ENCODE measurements at places on chromosomes 6 and 20.

- DNase-seq = no peak
These were observed 17.4 kb downstream of the SHLD1 start for GRCh38 chr20:5767493-5768098.

- no peak for DNase-seq
These were observed 219.8 kb upstream of the AGPAT4 start for GRCh38 chr6:161493576-161494118.

DNA sequence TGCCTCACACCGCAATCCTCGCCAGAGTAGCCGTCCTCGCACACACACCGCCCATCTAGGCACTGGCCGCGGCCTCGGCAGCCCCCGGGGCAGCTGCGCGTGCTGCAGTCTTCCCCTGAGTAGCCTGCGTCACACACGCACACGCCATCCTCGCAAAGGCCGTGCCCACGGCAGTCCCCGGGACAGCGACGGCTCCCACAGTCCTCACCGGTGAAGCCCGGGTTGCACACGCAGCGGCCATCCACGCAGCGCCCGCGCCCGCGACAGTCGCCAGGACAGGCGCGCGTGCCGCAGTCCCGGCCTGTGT lies 13.1 kb downstream of the TNXB start:
- DNase-seq = no peak

DNA sequence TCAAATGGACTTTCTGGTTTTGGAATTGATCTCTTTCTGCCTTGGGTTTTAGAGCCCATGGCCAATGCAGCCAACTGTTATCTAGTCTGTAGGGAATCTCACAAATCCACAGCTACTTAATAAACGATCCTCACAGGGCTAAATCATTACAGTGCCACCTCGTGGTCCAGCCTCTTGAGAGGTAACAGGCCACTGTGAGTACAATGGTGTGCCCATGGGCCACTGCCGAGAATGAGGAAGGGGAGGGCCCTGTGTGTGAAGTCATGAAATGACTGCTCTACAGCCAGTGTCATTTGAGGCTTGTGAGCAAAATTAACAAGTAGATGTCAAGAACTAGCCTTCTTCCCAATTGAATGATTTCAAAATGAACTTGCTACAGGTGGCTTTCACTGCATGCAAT lies 54.3 kb upstream of the GMPR start:
- no peak for DNase-seq

- no peak for DNase-seq
These were observed 28.4 kb upstream of the RSPO3 start for GRCh38 chr6:127090051-127090450.

DNA sequence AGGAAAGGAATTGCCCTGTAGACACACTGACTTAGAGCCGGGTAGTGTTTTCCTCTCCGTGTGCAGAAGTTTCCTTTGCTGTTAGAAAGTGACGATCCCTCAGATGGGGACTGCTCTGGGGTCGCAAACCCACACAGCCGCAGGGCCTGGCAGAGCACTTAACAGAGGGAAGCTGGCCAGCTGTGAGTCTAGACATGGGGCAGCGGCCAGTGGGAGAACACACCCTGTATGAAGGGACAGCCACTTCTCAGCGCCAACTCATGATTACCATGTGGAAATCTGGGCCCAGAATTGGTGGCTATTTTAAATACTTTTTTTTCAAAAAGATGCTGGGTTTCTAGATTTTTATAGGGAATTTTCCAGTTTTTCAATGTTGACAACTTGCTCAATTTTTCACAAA lies 39.4 kb downstream of the SLC9A8 start:
- no peak for DNase-seq

DNA sequence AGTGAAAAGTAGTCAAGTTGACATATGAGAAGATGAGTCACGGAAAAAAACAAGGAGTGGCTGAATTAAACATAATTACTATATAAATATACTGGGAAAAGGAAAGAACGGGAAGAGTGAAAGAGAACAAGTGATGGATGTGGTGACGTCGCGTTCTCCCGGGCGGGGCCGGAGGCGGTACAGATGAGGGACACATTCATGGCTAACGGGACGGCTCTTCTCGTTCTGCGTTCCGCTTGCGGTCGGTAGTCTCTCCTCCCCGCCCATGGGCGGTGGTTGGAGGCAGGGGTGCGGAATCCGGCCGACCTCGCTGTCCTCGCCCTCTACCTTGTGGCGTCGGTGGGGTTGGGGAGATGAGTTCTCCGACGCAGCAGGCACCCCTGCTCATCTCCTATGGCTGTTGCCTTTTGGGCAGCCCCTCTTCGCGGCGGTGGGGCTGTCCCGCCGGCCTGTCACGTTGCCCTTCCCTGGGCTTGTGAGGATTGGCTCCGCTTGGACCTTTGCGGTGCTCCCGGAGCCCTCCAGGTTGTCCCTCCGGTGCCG lies 22.5 kb downstream of the HLA-G start:
- no peak for DNase-seq

DNA sequence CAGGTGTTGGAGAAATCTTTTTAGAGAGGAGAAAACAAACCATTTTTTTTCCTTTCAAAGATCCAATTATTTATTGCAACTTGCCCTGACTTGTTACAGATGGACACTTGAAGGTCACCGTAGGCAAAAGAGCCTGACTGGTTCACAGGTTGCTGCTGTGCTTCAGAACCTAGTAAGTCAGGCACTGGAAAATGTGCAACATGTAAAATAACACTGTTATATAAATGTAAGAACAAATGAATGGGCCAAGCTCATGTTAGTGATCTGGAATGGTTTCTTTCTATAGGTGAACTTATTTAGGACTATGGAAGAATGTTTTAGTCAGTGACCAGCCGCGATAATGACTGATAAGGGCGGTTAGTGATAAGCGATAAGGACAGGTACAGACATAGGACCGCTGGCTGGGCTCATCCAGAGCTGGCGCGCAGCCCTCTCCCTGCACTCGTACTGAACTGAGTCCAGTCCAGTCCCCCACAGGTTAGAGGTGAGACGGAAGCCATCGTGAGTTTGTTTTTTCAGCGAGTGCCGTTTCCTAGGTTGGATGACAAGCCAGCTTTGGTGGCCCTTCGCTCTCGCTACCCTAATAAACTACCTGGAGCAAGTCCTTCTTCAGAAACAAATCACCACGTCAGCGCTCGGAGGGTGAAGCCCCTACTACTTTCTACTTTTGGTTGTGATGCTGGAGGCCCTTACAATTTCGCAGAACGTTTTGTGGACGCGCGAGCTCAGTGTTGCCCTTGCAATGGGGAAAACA lies 94.4 kb upstream of the PRDM1 start:
- no peak for DNase-seq

GRCh38 chr6:33451606-33452005 lies 2.8 kb upstream of the ZBTB9 start:
- no peak for DNase-seq

DNA sequence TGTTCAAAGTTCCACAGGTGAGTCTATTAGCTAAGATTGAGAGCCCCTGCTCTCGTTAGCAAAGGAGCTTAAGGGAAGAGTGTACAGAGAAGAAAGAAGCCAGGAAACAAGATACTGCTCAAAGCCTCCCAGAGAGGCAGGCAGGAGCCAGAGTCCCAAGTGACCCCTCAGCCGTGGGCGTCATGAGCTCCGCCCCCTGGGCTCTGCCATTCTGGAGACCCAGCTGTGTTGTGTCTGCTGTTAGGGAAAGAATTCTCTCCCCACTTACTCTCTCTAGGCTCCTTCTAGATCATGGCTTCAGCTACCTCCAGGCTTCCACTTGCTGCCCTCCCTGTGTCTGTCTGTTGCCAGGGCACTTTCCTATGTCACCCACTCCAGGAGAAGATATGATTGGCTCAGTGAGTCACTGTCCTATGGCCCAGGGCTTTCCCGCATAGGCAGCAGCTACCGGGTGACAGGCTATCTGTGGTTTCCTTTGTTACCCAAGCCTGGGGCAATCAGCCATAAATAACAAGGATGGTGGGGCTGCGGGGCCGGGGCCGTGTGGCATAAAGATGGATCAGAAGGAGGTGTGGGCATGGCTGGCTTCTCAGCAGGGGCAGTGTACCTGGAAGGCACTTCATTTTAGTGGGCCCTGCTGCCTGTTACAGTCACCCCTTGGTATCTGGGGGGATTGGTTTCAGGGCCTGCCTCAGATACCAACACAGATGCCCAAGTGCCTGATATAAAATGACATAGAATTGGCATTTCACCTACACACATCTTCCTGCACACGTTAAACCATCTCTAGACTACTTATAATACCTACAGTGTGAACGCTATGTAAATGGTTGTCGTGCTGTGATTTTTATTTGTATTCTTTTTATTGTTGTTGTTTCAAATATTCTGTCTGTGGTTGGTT lies 118.9 kb downstream of the ARMC2 start:
- DNase-seq = no peak

- DNase-seq = no peak
These were observed 10.5 kb downstream of the SNX3 start for GRCh38 chr6:108250240-108250866.

- no peak for DNase-seq
These were observed 150.0 kb upstream of the RIPOR2 start for GRCh38 chr6:25085756-25086155.

DNA sequence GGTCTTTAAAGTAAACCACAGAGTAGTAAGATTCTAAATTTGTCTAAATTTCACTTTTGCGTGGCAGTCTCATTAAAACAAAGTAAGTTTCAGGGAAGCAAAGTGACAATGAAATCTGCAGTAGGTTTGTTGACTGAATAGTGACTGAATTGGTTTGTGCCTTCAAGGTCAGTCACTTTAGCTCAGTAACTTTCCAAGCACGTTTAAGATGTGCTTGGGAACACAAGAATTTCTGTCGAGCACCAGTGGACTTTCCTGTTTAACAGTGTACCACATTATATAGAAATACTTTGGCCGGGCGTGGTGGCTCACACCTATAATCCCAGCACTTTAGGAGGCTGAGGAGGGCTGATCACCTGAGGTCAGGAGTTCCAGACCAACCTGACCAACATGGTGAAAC lies 1.7 kb upstream of the CD24 start:
- no peak for DNase-seq

- no peak for DNase-seq
These were observed 6.9 kb upstream of the CD40 start for GRCh38 chr20:46111028-46111835.

DNA sequence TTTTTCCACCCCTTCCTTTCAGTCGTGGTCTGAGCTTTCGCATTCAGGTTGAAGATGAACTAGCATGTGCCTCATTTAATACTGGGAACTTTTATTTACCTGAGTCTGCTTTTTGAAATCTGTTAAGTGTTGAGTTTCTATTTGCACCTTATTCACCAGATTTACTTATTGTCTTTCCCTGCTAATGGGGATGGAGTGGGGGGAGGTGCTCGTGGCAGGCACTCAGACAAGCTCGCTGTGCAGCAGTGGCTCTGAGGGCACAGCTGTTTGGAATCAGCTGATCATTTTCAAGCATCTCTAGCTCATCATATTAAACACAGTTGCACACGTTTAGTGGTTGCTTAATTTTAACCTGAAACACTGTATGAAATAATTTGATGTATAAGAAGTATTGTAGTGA lies 35.6 kb downstream of the UTRN start:
- DNase-seq = no peak

GRCh38 chr6:47663462-47664216 lies 34.7 kb upstream of the ADGRF4 start:
- no peak for DNase-seq

DNA sequence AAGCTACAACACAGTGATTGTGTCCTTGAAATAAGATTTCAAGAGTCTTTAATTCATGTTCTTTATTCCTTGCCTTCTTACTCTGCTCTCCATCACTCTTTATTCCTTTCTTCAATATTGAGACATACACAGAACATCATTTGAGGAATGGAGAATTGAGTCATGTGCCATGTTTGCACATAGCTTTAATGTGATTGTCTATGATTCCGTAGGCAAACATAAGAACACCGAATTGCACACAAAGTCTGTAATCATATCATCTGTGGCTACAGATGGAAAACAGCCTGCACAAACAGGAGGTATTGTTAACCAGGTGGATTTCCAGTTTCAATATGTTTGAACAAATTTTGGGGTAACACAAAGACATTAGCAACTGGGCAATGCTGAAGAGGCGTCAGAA lies 571.6 kb upstream of the GJE1 start:
- DNase-seq = no peak

DNA sequence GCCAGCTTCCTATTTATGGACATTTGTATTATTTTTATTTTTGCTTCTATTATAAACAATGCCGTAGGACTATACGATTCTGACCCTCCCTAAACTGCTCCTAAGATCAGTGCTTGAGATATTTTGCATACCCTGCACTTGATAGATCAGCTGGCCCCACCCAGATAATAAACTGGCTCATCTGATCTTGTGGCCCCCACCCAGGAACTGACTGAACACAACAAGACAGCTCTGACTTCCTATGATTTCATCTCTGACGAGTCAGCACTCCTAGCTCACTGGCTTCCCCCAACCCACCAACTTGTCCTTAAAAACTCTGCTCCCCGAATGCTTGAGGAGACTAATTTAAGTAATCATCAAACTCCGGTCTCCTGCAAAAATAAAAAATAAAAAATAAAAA lies 34.9 kb upstream of the TFAP2A start:
- no peak for DNase-seq

Data from GM12891 (cell line).